Ovary (tissue), 10 donors: ENCODE measurements at places on chromosomes 2 and 18. TPM values are rescaled to one million over a fixed set of nuclear protein-coding genes. Genes with fewer than 3 reads are reported as not detected.

Gene OSR1
- total RNA-seq = 5.5 TPM

GRCh38 chr2:71388214-71388613 lies 56.6 kb downstream of the ZNF638 start:
- H3K27me3 ChIP-seq = no peaks in the 10 kb centered on the region
- no peaks in the 10 kb centered on the region for H3K4me1 ChIP-seq
- no peak for DNase-seq
- H3K36me3 ChIP-seq = no peaks in the 10 kb centered on the region
- no peak overlapping the region for H3K4me3 ChIP-seq
- no peak overlapping the region for H3K27ac ChIP-seq

- no peaks in the 10 kb centered on the region for H3K27me3 ChIP-seq
- no peak for DNase-seq
- no peak overlapping the region for H3K27ac ChIP-seq
- H3K4me1 ChIP-seq = no peaks in the 10 kb centered on the region
- no peak overlapping the region for H3K4me3 ChIP-seq
Observed at GRCh38 chr2:30213326-30213725, 18.0 kb upstream of the LBH start.

- H3K36me3 ChIP-seq = no peaks in the 10 kb centered on the region
- no peaks in the 10 kb centered on the region for H3K27me3 ChIP-seq
- no peak overlapping the region for H3K27ac ChIP-seq
- DNase-seq = no peak
Observed at GRCh38 chr2:157367704-157368103, 42.1 kb upstream of the ERMN start.

DNA sequence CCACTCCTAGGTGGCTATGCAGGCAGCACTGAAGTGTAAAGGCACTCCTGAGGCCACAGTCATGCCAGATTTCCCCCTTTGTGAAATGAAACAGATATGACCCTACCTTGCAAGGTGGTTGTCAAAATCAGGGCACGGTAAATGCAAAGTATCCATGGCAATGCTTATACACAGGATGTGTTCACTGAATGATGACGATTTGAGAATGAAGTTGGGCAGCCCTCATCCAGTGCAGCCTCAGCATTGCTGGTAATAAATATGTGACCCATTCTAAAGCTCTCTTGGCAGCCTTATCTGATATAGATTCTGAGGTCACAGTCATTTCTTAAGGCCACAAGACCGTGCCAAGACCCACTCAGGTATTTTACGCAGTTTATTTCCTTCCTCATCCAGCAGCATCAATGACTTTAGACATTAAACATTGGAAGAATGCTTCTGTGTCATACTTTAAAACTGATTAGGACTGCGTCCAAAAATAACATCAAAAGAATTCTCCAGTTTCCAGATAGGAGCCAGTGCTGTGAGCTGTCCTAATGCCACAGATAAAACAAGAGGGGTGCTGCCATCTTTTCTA lies 125.5 kb upstream of the SERTAD2 start:
- H3K36me3 ChIP-seq = no peaks in the 10 kb centered on the region
- H3K4me1 ChIP-seq = no peaks in the 10 kb centered on the region
- H3K27ac ChIP-seq = no peak overlapping the region
- DNase-seq = no peak
- H3K4me3 ChIP-seq = no peak overlapping the region
- H3K27me3 ChIP-seq = no peaks in the 10 kb centered on the region
